ENCODE measurements at places on chromosomes 13 and 19. TPM values are rescaled to one million over a fixed set of nuclear protein-coding genes. Genes with fewer than 3 reads are reported as not detected.

- no peak for DNase-seq
Measured at GRCh38 chr19:7426986-7427385, 61.8 kb downstream of the PEX11G start.

- no peak for DNase-seq
Measured at GRCh38 chr13:85833921-85834320, 34.7 kb upstream of the SLITRK6 start.

Gene NBEA
- total RNA-seq: 20.9 TPM

Gene ZNF227
- total RNA-seq: 32.0 TPM
